Astrocyte (in vitro differentiated cells and primary cell): ENCODE measurements at places on chromosomes 3 and 15. TPM values are rescaled to one million over a fixed set of nuclear protein-coding genes. Genes with fewer than 3 reads are reported as not detected.

GBE1 gene
- 58.6 and 60.3 TPM in 2 replicates for total RNA-seq

SMCO1 gene
- not detected in 2 replicates for total RNA-seq

MYZAP gene
- total RNA-seq: 0.41 TPM in 1 of 2 replicates, not detected in the other

LMAN1L gene
- 0.32 TPM in 1 of 2 replicates, not detected in the other for total RNA-seq

RIOX2 gene
- total RNA-seq: 17.3 and 20.2 TPM in 2 replicates

CCR3 gene
- total RNA-seq: not detected in 2 replicates

LRTM1 gene
- not detected in 2 replicates for total RNA-seq

- H3K4me1 ChIP-seq: no peaks in the 10 kb centered on the region
- H3K4me3 ChIP-seq: no peak overlapping the region
- no peak overlapping the region for H3K27ac ChIP-seq
- no peaks in the 10 kb centered on the region for H3K36me3 ChIP-seq
- H3K27me3 ChIP-seq: no peaks in the 10 kb centered on the region
- DNase-seq: no peak
These were observed 11.6 kb downstream of the TRPC1 start for GRCh38 chr3:142735462-142735861.

DNA sequence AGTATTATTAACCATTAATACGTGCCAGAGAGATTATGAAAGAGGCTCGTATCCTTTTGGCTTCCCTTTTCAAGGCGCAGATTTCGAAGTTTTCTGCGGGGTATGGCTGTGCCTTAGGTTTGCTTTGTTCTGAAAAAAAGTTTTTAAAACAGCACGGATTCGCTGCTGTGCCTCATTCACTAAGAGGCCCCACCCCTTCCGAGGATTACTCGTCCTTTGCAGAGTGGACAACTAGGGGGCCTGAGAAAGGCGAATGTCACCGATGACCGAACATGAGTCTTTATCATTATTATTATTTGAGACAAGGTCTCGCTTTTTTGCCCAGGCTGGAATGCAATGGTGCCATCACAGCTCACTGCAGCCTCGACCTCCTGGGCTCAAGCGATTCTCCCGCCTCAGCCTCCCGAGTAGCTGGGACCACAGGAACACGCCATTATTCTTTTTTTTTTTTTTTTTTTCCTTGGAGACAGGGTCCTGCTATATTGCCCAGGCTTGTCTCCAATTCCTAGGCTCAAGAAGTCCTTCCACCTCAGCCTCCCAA lies 684 bp upstream of the RPS27L start:
- no peaks in the 10 kb centered on the region for H3K27me3 ChIP-seq
- peaks cover 4% of the 10 kb centered on the region for H3K4me1 ChIP-seq
- H3K27ac ChIP-seq: peak overlapping the region; percentile 93
- DNase-seq: peak; percentile 77

DNA sequence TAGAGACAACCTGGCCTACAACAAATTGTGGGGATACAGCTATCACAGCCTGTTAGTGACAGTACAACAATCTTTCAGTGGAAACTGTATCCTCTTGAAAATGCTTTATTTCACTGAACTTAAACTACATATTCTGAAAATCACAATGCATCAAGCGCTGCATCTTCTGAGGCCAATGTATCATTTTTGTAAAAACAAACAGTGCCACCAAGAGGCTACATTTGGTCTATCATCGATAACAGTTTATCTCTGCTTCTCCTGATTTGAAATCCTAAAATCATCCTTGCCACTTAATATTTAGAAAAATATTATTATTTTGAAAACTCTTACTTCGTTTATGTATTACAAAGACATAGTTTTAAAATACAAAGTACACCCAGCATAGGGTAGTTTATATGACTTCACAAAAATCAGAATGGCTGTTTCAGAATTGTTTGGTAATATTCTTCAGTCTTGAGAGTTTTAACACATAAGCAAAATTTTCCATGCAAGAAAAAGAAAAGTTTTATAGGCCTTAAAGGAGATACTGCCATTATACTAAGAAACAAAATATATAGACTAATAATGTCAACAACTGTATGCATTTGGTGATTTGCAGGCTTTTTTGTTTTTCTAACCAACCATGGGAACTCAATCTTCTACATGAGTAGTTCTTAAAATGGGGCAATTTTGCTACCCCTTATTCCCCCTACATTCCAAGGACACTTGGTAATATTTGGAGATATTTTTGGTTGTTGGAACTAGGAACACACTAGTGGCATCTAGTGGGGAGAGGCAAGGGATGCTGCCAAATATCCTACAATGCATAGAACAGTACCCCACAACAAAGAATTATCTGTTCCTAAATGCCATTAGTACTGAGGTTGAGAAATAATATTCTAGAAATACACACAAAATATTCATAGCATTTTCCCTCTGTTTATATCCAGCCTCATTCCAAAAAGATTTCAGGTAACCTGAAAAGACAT lies 42.3 kb downstream of the WDR72 start:
- no peak overlapping the region for H3K4me3 ChIP-seq
- no peak overlapping the region for H3K27ac ChIP-seq
- no peak for DNase-seq
- no peaks in the 10 kb centered on the region for H3K4me1 ChIP-seq
- no peaks in the 10 kb centered on the region for H3K36me3 ChIP-seq

DNA sequence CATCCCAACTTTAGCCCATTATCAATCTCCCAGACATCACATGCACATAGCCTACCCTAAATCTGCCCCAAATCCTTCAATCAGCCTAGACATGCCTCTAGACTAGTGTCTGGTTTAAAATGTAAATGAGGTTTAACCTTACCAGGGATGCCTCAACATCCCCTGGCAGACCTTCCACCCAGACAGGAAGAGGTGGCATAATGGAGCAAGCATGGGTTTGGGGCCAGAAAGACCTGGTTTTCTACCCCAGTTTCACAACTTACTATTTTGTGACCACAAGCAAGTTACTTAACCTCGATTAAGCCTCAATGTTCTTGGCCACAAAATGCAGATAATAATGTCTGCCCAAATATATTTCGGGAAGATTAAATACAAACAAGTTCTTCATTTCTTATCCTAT lies 28.3 kb upstream of the THBS1 start:
- no peak overlapping the region for H3K27ac ChIP-seq
- no peak overlapping the region for H3K4me3 ChIP-seq
- DNase-seq: no peak
- H3K27me3 ChIP-seq: no peaks in the 10 kb centered on the region
- peaks cover 6% of the 10 kb centered on the region for H3K4me1 ChIP-seq
- no peaks in the 10 kb centered on the region for H3K36me3 ChIP-seq

- no peak overlapping the region for H3K4me3 ChIP-seq
- H3K27ac ChIP-seq: no peak overlapping the region
- H3K27me3 ChIP-seq: no peaks in the 10 kb centered on the region
- no peak for DNase-seq
- H3K36me3 ChIP-seq: no peaks in the 10 kb centered on the region
These were observed 23.2 kb downstream of the MAPK6 start for GRCh38 chr15:52042051-52042851.

DNA sequence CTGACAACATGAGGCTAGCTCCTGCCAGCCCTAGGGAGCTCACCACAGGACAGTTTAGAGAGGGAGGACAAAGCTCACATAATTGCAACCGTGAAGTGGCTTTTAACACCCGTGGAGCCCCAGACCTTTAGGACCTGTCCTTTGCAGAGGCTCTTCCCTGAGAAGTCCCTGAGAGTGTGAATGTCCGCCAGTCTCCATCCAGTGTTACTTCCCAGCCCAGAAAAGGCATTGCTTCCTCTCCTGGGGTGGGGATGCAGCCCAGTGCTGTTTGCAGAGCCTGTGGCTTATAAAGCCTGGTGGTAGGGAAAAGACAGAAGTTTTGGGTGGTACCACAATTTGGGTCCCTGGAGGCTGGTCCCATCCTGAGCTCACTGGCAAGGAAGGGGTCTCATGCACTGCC lies 182.0 kb downstream of the SLCO3A1 start:
- no peaks in the 10 kb centered on the region for H3K36me3 ChIP-seq
- no peaks in the 10 kb centered on the region for H3K27me3 ChIP-seq
- DNase-seq: no peak
- H3K4me3 ChIP-seq: no peak overlapping the region
- H3K4me1 ChIP-seq: no peaks in the 10 kb centered on the region

GRCh38 chr3:37397396-37397795 lies 223.0 kb upstream of the LRRFIP2 start:
- H3K4me3 ChIP-seq: no peak overlapping the region
- peaks cover 5% of the 10 kb centered on the region for H3K36me3 ChIP-seq
- DNase-seq: peak; percentile 12
- no peaks in the 10 kb centered on the region for H3K27me3 ChIP-seq

DNA sequence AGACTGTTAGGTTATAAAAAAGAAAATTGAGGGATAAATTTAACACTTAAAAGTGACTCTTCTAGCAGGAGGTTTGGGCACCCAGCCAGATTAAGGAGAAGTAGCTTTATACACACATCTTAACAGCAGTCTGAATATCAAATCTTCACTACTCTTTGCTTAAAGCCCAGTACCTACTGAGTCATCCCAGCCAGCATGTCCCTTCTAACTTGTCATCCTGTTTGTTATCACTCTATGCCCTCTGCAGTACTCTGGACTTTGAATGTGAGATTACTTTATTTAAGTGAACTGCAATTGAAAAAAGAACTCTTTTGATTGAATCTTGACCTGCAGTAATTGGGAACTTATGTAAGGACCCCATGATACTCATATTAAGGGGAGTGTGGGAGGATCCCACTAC lies 77.6 kb downstream of the FHIT start:
- H3K4me1 ChIP-seq: no peaks in the 10 kb centered on the region
- no peak overlapping the region for H3K4me3 ChIP-seq
- no peak overlapping the region for H3K27ac ChIP-seq
- H3K36me3 ChIP-seq: no peaks in the 10 kb centered on the region
- H3K27me3 ChIP-seq: no peaks in the 10 kb centered on the region
- no peak for DNase-seq

- no peak overlapping the region for H3K27ac ChIP-seq
- no peaks in the 10 kb centered on the region for H3K27me3 ChIP-seq
- no peaks in the 10 kb centered on the region for H3K4me1 ChIP-seq
- H3K36me3 ChIP-seq: no peaks in the 10 kb centered on the region
- DNase-seq: no peak
- no peak overlapping the region for H3K4me3 ChIP-seq
These were observed 664.0 kb upstream of the SGO1 start for GRCh38 chr3:20849975-20850374.

DNA sequence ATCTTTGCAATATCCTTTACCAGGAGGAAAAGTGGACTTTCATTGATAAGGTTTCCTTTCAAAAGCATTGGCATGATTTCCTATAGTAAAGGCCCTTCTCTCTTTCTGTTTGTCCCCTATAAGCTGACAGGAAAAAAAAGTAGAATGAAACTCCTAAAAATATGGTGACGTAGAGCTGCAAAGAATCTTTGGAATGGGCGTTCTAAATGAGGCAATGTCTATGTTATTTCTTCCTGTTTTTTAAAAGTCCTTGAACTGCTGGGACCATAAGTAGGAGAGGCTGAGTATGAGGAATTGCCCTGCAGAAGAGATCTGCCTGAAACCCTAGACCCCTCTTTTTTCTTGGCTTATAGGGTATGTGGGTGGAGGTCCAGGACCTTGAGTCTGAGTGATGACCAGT lies 17.2 kb downstream of the ST3GAL6 start:
- H3K36me3 ChIP-seq: no peaks in the 10 kb centered on the region
- peaks cover 61% of the 10 kb centered on the region for H3K4me1 ChIP-seq
- peak overlapping the region; percentile 90 for H3K27ac ChIP-seq
- H3K4me3 ChIP-seq: no peak overlapping the region

GRCh38 chr3:56988458-56989168 lies 71.9 kb upstream of the SPATA12 start:
- H3K27ac ChIP-seq: no peak overlapping the region
- H3K36me3 ChIP-seq: no peaks in the 10 kb centered on the region
- peaks cover 5% of the 10 kb centered on the region for H3K4me1 ChIP-seq
- DNase-seq: peak; percentile 44
- H3K4me3 ChIP-seq: no peak overlapping the region
- peaks cover 6% of the 10 kb centered on the region for H3K27me3 ChIP-seq

GRCh38 chr3:33181229-33181628 lies 37.4 kb downstream of the SUSD5 start:
- H3K36me3 ChIP-seq: no peaks in the 10 kb centered on the region
- DNase-seq: no peak
- H3K4me1 ChIP-seq: no peaks in the 10 kb centered on the region
- no peak overlapping the region for H3K4me3 ChIP-seq
- H3K27me3 ChIP-seq: no peaks in the 10 kb centered on the region

DNA sequence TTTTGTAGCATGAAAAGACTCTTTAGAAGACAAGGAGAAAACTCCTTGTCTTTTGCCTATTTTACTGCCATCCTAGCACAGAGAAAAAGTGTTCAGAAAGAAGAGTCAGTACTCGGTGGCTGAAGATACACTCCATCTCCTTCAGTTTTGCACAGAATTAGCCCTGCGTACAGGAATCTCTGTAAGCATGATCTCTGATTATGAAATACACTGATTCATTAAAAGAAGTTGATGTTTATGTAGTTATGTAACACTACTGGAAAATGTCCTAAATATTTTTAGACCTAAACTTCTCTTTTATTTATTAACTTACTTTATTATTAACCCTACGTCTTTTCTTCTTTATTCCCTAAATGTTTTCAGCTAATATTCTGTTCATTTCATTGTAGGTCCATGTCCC lies 138.4 kb downstream of the LEKR1 start:
- DNase-seq: no peak
- H3K36me3 ChIP-seq: no peaks in the 10 kb centered on the region
- H3K4me3 ChIP-seq: no peak overlapping the region
- no peaks in the 10 kb centered on the region for H3K4me1 ChIP-seq

- H3K27me3 ChIP-seq: no peaks in the 10 kb centered on the region
- no peak overlapping the region for H3K27ac ChIP-seq
- H3K4me1 ChIP-seq: no peaks in the 10 kb centered on the region
- no peak for DNase-seq
- H3K4me3 ChIP-seq: no peak overlapping the region
These were observed 51.2 kb upstream of the ADGRG7 start for GRCh38 chr3:100558233-100558632.

GRCh38 chr3:141754032-141754431 lies 9.2 kb upstream of the GRK7 start:
- H3K27me3 ChIP-seq: no peaks in the 10 kb centered on the region
- no peak for DNase-seq
- no peaks in the 10 kb centered on the region for H3K4me1 ChIP-seq
- no peak overlapping the region for H3K27ac ChIP-seq
- H3K36me3 ChIP-seq: peaks cover 13% of the 10 kb centered on the region

- no peaks in the 10 kb centered on the region for H3K4me1 ChIP-seq
- no peak overlapping the region for H3K27ac ChIP-seq
- DNase-seq: no peak
- H3K27me3 ChIP-seq: no peaks in the 10 kb centered on the region
- H3K36me3 ChIP-seq: no peaks in the 10 kb centered on the region
These were observed 18.3 kb downstream of the MAGEL2 start for GRCh38 chr15:23629234-23629805.

- no peak overlapping the region for H3K4me3 ChIP-seq
- no peaks in the 10 kb centered on the region for H3K27me3 ChIP-seq
- no peaks in the 10 kb centered on the region for H3K4me1 ChIP-seq
- H3K36me3 ChIP-seq: no peaks in the 10 kb centered on the region
These were observed 293.8 kb downstream of the IGSF11 start for GRCh38 chr3:118740722-118741290.
